Activated CD8-positive, alpha-beta memory T cell treated with anti-CD3 and anti-CD28 coated beads for 48 hours (primary cell): ENCODE measurements at places on chromosomes 16 and 17.

DNA sequence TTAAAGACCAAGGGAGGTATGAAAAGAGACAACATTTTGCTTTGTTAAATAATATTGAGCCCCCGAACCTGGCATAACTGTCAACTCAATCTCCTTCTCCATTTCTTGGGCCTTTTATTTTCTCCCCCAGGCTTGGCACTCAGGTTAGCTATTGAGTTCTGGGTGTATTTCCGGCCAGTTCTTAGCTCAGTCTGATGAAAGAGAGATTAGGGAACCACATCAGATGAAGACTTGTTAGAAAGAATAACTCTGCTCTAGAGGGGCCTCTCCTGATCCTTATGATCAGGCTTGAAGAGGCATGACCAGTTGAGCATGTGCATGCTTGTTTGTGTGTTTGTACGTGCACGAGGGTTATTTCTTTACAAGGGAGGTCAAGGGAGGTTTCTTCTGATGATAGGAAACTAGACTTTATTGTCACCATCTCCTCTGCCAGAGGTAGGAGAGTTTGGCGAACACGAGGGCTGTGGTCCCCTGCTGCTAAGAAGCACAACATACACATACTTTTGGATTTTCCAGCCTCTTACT, 29.2 kb upstream of the HS3ST2 start:
- no peak for DNase-seq

DNA sequence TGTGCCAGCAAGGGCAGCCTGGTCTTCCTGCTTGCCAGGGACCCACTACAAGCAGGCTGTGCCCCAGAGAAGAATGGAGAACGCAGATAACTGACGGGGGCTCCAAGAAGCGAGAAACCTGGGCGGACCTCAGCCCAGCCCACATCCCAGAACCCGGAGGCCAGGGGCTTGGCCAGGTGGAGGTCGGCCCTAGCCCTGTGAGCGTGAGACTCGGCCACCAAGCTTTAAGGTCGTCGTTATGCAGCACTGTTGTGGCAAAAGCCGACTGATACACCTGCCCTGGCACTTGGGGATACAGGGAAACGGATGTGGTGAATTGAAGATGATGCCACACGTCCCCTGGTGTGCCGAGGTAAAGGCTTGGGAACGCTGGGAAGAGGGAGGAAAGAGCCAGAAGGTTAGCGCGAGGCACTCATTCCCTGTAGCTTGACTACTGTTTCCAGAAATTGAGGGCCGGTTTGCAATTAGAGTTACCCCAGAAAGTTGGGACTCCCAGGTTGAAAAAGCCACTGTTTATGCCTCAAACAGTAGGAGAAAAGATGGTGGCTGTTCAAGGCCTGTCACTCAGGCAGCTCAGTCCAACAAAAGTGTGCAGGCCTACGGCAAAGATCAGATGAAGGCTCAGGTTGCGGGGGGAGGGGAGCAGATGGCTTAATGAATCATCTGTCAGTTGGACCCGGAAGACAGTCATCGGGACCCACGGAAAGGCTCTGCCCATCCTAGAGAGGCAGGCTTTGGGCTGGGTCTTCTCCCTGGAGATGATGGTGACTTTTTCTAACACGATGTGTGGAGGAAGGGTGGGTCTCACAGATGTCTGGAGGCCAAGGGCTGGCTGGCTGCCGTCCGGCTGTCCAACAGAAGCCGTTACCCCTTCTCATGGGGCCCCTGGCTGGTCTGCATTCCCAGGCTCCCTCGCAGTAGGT, 45.6 kb upstream of the BAHCC1 start:
- no peak for DNase-seq

DNA sequence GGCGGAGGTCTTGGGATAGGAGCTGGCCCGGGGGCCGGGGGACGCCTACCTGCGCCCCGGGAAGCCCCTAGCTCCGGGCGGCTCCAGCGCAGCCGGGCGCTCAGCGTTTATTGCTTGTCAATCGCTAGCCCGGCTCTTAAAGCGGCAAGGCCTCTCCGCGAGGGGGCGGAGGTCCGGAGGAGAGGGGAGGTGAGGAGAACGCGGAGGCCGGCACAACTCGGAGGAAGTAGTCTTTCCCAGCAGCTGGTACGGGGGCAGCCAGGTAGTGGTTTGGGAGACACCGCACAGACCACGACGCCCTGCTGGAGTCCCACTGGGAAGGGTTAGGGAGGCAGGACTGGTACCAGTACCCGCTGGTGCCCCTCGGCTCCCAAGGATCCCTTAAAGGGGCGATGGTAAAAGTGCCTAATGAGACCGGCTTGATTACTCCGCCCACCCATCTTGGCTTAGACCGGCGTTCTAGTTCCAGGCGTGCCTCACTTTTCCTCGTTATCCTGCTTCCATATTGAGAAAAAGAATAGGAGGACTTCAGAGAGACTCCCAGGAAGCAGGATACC, at the start of gene MPP2:
MPP2 (minus strand) TSS at position 112 of the 557 bp plus-strand sequence. CDS start 3,076 bp downstream, outside the sequence.
- DNase-seq, result no peak

GRCh38 chr16:12419151-12419550, 384.5 kb downstream of the CPPED1 start:
- no peak for DNase-seq

DNA sequence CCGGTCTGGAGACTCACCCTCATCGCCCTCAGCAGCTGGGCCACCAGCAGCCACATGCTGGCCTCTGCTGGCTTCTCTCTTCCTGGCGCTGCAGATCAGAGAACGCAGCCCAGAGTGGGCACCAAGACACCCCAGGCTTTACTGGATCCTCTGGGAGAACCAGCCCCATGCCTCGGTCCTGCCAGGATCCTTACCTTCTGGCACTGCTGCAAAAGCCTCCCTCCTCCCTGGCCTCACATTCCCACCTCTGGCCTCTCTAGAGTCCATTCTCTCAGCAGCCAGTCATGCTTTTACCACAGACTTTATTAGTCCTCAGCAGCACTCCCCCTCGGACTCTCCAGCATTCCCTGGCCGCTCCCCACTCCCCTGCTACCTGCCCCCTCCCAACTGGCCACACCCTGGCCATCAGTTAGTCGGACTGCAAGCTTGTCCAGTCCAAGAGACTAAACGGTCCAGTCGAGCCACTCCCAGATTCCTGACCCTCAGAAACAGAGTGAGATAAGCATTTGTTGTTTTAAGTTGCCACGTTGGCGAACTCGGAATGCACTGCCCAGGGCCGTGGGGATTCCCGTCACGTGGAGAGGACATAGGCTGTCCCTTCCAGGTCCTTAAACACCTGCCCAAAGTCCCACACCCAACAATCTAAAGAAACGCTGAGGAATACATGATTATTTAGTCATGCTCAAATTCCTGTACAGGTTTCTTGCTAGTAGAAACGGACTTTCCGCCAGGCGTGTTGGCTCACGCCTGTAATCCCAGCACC, 5.9 kb upstream of the SPG7 start:
- DNase-seq, result no peak

DNA sequence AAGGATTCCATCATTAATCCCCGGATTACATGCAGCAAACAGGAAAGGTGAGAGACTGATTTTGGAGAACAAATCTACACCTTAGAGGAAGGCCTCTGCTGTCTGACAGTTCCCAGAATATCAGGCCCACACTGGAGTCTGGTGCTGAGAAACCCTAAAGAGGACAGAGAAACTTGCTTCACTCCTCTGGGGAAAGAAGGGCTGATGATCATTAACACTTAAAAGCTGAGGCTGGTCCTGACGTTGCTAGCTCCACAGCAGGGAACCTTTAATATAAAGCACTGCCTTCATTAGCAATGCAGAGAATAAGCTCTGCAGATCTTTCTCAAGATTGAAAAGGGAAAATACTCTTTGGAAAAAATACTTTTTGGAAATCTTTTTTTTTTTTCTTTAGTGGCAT, 1472.4 kb upstream of the GOT2 start:
- DNase-seq, result no peak

DNA sequence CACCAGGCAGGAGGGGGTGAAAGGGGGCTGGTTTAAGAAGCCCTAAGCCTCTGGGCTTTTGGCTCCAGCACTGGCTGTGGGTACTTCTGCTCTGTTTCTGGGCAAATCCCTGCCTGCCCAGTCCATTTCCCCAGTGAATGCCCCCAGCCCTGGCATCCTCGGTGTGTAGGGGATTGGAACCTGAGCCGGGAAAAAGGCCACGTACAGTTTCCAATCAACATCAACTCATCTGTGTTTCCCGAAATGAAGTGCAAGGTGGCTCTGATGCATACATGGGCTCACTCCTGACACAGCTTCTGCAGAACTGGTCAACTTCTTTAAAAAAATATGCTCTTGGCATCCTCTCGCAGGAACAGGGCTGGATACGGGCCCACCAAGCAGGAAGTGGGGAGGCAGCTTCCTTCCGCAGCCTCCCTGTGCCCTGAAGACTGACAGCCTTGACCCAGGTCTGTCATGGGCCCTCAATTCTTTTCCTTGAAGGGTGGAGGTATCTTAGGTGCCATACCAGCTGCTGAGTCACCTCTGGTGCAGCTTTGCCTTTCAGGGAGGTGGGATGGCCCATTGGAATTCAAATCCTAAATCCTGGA, 73.3 kb downstream of the N4BP1 start:
- no peak for DNase-seq

DNA sequence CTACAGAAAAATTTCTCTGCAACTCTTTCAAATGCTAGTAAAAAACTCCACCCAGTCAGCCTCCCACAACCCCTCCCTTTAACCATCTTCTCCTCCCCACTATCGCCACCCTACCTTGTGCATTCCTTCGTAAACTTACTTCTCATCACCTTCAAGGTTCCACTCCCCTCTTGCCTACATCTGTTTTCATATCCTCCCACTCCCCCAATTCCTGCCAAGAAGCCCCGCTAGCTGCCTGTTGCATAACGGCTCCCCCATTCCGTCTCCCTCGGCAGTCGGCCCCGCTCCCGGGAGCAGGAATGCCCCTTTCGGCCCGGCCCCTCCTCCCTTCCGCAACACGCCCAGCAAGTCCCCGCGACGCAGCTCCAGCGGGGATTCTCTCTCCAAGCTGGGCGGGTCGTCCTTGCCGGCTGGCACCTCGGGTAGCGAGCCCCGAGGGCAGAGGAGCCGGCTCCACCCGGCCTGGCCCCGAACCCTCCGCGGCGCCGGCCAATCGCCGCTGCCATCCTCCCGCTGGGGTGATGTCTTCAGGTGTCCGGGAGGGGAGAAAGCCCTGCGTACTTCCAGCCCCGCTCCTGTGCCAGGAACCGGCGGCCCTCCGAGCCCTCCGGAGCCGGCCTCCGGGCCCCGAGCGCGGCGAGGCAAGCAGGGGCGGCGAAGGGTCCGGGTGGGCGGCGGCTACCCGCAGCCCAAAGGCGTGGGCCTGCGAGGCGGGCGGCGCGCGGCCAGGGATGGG, 1.5 kb downstream of the PHLPP2 start:
- DNase-seq, result peak; percentile 37

- no peak for DNase-seq
These were observed 29.9 kb downstream of the TRAF4 start for GRCh38 chr17:28773736-28774135.

DNA sequence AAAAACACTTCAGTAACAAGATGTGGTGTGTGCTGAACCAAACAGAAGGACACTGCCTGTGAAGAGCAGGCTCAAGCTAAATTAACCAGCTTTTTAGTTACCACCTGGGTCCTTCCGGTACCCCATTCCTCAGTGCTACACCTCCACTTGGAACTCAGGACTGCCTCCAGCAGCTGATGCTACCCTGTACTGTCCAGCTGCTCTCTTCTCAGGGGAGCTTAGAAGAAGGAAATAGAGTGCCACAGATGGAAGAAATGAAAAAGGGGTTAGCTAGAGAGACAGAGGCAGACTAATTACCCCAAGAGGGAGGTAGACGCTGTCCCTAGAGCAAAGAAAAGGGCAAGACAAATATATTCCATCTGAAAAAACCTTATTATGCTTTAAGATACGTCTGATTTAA, 5.7 kb downstream of the MED13 start:
- no peak for DNase-seq

GRCh38 chr16:18037051-18037450, 299.5 kb downstream of the NPIPA8 start:
- DNase-seq, result no peak

- no peak for DNase-seq
These were observed 11.6 kb upstream of the CBX4 start for GRCh38 chr17:79850571-79851460.

GRCh38 chr16:80580109-80580832, 39.5 kb downstream of the DYNLRB2 start:
- DNase-seq, result peak; percentile 49

DNA sequence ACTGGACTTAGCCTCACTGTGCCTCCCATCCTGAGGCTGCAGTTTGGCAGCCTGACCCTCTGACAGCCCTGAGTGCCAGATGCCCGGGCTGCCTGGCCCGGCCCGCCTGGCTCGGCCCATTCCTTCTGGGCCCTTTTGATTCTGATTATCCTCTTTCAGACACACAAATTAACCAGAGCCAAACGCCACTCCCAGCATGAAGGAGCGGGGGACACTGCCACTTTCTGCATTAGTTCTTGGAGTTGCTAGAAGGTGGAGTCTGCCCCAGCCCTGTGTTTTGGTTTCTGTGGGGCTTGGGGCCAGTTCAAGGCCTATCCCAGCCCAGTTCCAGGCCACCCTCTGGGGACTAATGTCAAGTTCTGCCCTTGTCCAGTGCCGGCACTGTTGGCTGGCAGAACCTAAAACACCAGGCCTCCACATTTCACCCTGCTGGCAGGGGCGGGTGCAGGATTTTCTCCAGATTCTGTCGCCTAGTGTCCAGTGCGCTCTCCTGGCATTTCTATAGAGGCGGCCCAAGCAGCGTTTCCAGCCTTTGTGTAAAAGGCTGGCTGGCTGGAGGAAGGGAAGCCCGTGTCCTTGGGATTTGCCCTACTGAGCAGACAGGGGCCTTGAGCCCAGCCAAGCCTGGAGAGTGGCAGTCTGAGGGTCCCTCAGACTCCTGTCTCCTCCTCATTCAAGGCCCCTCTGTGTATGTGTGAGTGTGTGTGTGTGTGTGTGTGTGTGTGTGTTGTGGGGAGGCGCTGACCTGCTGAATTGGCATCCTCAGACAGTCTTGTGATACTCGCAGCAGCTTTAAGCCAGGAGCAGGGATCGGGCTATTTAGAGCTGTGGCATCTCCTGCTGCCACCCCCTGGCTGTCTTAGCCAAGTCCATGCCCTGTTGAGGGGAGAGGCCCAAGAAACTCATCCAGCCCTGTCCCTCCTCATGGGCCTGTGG, 21.4 kb downstream of the PLCD3 start:
- no peak for DNase-seq

GRCh38 chr16:4385789-4386450, 14.3 kb downstream of the VASN start:
- DNase-seq, result no peak

- DNase-seq, result no peak
These were observed 18.9 kb upstream of the ELAC2 start for GRCh38 chr17:13036751-13037150.

DNA sequence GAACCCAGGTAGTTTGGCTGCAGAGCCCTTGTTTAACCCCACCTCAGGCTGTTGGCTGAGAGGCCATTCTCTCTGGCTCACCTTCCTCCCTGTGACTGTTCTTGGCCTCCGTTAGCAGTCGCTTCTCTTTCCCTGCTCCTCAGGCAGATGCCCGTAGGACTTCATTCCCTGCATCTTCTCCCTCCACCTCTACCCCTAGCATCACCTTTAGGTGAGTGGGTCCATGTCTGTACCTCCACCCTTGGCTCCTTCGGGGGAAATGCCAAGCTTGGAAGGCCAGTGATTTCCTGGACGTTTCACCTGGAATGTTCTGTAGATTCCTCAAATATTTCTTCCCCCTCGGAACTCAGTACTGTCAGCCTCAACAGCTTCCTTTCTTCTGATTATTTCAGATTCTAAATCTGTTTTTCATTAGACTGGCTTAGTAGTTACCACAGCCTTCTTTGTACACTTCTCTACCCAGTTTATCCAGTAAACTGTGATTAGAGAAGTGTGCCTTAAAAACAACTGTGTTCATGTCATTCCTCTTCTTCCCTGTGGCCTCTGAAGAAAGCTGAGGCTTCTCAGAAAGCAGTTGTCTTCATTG, 227.9 kb downstream of the MSI2 start:
- no peak for DNase-seq

- no peak for DNase-seq
These were observed 70.0 kb upstream of the TNRC6C start for GRCh38 chr17:77888242-77889134.
